Esophagus squamous epithelium (tissue), 5 donors: ENCODE measurements at places on chromosomes 4 and X.

DNA sequence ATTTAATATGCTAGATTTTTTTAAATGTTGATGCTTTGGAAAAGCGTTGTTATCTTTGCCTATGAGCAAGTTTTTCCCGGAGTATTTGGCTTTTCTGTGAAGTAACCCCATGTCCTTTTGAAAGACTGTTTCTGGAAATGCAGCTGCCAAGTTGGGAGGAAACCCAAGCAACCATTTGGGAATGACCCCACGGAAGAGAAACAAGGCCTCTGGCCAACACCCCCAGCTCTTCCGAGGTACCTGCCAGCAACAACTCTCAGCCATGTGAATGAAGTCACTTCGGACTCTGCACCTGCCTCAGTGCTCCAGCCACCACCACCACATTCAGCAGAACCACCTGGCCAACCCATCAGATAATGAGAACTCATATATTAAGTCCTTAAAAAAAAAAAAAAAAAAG is 36.2 kb upstream of the DHRSX start:
- no peak for DNase-seq

- DNase-seq: no peak
Observed at GRCh38 chr4:159289682-159290081, 186.8 kb downstream of the RAPGEF2 start.

DNA sequence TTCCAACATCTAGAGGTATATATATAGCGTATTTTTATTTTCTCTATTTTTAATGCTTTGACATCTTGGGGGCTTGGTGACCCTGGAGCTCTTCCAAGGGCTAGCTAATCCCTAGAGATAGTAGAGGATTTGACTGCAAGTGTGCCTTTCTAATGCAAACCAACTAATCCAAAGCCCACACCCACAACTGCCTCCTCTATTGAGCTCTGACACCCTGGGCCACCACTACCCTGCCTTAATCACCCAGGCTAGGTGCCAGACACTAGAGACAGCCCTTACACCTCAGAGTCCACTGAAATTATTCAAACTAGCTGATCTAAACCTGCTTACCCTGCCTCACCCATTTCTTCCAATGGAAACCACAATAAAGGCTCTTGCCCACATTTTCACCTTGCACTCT is 69.6 kb upstream of the ATXN3L start:
- no peak for DNase-seq

- DNase-seq: no peak
Observed at GRCh38 chrX:45748369-45748774, 547.7 kb upstream of the DIPK2B start.

GRCh38 chr4:56077676-56078075 is 128.9 kb downstream of the CEP135 start:
- DNase-seq: no peak
